Dermis lymphatic vessel endothelial cell (primary cell): ENCODE measurements at places on chromosomes 4 and X. TPM values are rescaled to one million over a fixed set of nuclear protein-coding genes. Genes with fewer than 3 reads are reported as not detected.

The TMEM154 gene
- total RNA-seq, result 0.33 and 0.95 TPM in 2 replicates

The SLITRK4 gene
- under 0.01 TPM in 1 of 2 replicates, not detected in the other for total RNA-seq

The RAB33A gene
- 0.43 TPM in 2 replicates for total RNA-seq

The FGF5 gene
- 0.09 and 0.22 TPM in 2 replicates for total RNA-seq

The CENPVL2 gene
- not detected in 2 replicates for total RNA-seq

The PTPN13 gene
- 0.09 and 0.98 TPM in 2 replicates for total RNA-seq

The SLC10A6 gene
- 1.4 and 7.9 TPM in 2 replicates for total RNA-seq

The ENPEP gene
- 0.17 and 0.33 TPM in 2 replicates for total RNA-seq

The AWAT2 gene
- 0.17 and 0.43 TPM in 2 replicates for total RNA-seq

The LRRC66 gene
- total RNA-seq, result under 0.01 and 0.09 TPM in 2 replicates

The CLTRN gene
- under 0.01 and 0.17 TPM in 2 replicates for total RNA-seq

The PRPS1 gene
- 19.6 and 21.7 TPM in 2 replicates for total RNA-seq

The RIBC1 gene
- total RNA-seq, result 0.11 and 0.17 TPM in 2 replicates

The GLRA3 gene
- total RNA-seq, result not detected in 2 replicates

The TMEM144 gene
- total RNA-seq, result 4.5 and 5.3 TPM in 2 replicates

The MYOZ2 gene
- total RNA-seq, result not detected in 2 replicates

The GAGE1 gene
- total RNA-seq, result not detected in 2 replicates

The FAM47E gene
- 0.17 and 0.22 TPM in 2 replicates for total RNA-seq
